Hippocampal formation (tissue), 2 donors: ENCODE measurements at places on chromosomes 4 and X.

GRCh38 chr4:25531272-25531671 lies 124.4 kb upstream of the SLC34A2 start:
- DNase-seq: no peak

DNA sequence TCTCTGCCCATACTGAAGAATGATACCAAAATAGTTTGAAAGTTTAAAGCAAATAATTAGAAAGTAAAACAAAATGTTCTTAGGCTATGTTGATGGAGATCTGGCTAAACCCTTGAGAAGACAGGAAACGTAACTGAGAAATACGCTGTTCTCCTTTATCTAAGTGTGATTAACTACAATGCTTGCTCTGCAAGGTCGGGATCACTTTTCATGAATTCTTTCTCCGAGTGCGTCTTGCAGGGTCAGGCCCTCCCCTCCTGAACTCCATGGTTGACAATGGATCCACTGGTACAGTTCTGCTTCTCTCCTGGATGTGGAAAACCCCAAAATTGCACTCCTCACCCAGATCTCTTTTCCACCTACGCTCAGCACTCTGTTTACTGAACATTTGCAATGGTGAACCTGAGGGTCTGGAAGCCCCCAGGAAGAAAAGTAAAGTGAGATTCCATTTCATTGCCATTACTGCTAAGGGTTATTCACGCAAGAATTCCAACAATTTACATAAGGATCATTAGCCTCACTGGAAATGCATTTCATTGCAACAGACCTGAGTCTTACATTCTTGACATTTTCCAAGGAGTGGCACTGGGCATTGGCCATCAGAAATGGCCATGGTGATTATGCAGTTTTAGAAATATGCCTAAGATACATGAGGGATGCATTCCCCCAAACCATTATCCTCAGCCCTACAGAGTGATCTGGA lies 24.6 kb upstream of the WWC2 start:
- no peak for DNase-seq

- no peak for DNase-seq
Measured at GRCh38 chrX:46152756-46153155, 392.5 kb downstream of the ZNF674 start.

GRCh38 chr4:183544109-183544508 lies 39.3 kb downstream of the ING2 start:
- no peak for DNase-seq

DNA sequence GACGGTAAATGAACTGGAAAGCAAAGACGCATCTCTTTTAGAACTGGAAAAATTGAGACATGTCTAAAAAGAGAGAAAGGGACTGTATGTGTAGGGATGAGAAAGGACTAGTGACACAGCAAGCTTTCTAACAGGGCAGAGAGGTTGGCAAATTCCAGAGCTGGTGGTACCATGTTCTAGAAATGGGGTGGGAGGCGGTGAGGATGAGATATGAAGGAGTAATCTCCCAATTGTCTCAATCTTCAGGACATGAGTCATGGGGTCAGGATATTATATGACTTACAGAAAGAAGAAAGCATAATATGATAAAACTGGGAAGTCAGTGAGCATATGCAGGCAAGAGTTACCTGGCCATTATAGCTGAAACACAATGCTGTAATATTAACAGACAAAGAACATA lies 14.2 kb downstream of the TAB3 start:
- no peak for DNase-seq

DNA sequence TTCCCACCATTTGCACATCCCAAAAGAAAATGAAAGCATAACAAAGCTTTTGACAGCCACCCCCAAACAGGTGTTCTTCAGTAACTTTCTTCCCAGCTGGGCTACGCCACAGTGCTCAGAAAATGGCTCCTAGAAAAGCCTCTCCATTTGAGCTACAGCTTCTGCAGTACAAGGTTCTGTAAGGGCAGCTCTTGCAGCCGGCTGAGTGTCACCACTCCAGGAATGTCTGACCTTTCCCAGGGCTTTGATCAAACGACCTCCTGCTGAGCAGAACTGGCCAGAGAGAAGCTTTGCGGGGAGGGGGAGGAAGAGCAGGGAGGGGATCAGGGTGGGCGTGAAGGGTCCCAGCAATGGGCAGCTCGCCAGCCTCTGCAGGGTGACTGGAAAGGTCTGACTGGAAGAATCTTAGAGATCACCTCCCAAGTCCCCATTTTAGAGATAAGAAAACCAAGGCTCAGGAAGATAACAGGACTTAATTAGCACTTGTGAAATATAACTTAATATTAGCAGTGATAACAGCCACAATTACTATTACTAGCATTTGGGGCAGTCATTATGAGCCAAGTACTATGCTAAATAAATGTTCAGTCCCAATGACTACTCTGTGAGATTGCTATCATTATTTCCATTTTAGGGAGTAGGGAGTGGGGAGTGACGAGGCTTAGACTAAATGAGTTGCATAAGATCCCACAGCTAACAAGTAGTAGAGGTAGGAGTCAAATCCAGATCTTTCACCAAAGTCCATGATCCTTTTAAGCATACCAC lies 51.1 kb downstream of the LEF1 start:
- DNase-seq: no peak

- no peak for DNase-seq
Measured at GRCh38 chr4:124067046-124067445, 645.5 kb downstream of the ANKRD50 start.

GRCh38 chrX:39161611-39162255 lies 360.5 kb downstream of the MID1IP1 start:
- DNase-seq: no peak

DNA sequence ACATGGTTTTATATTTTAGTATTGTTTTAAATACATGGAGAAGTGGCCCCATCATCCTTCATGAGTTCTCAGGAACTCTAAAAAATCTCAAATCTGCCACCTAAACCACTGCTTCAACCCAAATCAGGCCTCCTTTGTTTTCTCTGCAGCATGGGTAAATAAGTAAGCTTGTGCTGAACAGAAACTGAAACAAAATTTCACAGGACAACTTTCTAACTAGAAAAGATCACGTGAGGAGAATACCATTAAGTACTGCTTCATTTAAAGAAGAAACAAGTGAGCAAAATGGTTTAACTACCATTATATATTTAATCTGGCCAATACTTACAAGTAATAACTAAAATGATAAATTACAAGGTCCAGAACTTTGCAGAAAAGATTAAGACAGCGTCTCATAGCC lies 2.5 kb downstream of the ARAP2 start:
- peak; percentile 73 for DNase-seq

DNA sequence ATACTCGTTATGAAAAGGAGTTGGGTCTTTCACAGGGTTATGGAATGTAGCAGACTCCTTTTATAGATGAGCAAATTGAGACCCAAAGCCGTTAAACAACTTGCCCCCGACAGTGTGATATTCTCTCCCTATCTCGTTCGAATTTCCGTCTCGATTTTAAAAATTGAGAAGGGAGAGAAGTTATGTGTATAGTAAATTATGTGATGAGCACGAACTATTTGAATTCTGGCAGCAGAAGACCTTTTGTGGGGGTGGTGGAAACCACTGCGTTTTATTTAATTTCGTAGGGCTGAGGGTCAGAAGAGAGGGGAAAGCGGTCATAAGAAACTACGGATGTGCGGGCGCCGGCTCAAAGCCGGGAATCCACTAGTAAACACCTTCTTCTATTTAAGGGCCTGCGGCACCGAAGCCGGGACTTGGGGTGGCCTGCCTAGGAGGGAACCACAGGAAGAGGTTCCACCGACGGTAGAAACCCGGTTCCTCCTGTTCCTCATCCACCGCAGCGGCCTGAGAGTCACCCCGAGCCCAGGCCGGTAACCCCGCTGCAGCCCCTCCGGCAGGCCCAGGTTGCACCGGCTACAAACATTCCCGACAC lies 1.5 kb upstream of the DDX3X start:
- peak; percentile 18 for DNase-seq

DNA sequence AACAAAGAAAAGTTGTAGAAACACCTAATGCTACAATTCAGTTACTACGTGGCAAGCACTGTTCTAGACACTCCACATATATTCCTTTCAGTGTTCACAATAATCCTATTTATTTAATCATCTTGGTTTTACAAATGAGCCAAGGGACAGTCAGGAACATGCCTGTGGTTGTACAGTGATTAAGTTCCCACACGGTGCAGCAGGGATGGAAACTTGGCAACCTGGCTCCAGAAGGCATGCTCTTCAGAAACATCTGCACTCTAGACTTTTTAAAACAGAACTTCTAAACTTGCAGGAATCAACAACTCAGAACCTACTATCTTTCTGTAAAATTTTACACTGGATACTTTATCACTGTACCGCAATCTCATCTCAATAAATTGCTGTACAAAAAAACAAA lies 32.1 kb downstream of the TAPT1 start:
- DNase-seq: no peak

GRCh38 chr4:112492321-112492720 lies 23.7 kb downstream of the NEUROG2 start:
- DNase-seq: no peak

GRCh38 chr4:80967346-80967745 lies 63.2 kb upstream of the BMP3 start:
- DNase-seq: no peak

GRCh38 chrX:132609362-132609848 lies 120.6 kb upstream of the MBNL3 start:
- DNase-seq: no peak

DNA sequence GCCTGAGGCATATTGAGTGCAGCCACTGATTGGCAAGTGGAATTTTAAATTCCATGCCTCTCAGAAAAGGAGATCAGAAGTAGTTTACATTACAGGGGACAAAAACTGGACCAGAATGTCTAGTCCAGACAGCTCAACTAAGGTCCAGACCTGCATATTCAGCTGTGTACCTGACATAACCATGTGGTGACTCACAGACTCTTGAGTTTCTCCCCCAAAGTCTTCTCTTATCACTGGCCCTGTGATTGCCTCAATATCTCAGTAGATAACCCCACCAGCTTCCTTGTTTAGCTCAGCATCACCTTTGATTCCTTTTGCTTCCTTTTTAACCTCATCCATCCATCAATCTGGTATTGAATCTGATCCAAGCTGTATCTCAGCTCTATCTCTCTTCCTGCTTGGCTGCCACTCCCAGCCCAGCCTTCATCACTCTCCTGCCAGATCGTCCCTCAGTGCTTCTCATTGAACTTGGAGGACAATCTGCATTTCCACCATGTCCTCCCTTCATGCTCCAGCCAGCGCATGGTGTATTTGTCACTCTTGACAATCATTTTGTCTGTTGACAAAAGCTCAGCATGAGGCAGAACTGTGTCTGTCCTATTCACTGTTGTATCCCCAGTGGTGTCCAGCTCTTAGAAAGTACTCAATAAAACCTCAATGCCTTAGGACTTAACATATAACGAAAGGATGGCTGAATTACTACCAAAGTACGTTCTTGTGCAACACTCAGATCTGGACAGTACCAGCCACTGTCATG lies 27.8 kb upstream of the SLC2A9 start:
- no peak for DNase-seq

GRCh38 chr4:26787461-26788340 lies 72.9 kb upstream of the STIM2 start:
- no peak for DNase-seq

DNA sequence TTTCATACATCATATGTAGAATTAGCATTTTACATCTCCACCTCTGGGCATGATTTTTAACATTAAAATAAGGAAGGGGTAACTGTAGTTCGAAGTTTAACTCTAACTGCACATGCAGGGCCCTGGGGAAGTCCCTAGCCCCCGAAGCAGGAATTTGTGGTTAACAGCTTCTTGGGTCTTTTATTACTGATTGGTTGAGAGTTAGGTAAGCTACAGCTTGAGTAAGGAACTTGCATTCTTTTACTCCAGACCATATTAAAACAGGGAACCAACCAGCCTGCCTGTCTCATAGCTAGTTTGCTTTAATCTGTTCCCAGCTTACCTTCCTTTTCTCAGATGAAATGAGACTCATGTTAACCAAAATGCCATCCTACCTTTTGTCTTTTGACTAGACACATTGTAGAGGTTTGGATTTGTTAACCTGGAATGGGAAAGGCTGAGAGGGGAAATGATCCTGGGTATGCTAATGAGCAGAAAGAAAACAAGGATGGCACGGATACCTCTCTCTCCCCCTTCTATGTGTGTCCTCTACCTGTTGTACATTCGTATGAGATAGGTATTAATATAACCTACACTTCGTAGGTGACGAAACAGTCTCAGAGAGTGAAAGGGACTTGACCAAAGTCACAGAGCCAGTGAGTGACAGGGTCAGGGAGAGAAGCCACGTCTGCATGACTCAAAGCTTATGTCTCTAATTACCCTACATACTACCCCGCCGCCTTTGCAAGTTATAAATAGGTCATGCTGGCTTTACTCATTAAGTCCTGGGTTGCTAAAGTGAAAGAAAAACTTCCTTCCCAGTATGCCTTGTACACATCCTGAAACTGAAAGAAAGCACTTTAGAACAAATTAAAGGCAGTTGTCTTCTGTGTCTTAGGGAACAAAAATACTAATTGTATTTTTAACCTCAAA lies 119.5 kb upstream of the AFF2 start:
- DNase-seq: no peak

GRCh38 chrX:102708900-102709299 lies 3.3 kb upstream of the GPRASP2 start:
- DNase-seq: no peak

GRCh38 chrX:89034679-89035078 lies 287.7 kb downstream of the CPXCR1 start:
- no peak for DNase-seq

DNA sequence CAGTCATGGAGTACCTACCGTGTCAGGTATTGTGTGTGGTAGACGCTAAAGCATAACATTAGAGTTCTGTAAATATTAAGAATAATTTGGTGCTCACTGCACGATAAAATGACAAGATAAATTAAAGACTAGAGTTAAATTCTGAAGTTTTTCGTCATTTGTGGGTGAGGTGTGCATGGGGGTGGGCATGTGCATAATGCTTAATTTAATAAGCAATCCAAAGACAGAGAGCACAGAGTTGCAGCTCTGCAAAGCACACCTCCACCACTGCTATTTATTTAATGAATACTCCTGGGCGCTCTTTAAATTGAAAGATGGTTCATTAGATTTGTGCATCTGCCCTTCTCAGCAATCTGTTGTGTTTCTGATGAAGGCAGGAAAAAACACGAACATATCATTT lies 62.6 kb downstream of the GATB start:
- DNase-seq: no peak

DNA sequence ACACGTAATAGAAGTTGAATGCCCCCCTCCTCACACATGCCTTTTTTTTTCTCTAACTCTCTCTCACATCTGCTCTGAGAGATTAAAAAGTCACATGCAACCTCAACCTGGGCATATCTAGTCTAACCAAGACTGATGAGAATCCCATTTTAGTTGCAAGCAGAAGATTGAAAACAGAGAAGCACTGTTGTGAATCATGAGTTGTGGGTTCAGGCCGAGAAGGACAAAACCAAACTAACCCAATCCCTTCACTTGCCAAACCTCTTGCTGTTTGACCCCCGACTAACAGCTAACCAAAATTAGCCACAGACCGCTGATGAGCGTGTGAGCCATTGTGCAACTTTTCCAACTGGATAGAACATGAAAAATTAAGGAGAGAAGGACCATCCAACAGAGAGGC lies 31.8 kb downstream of the CXCL1 start:
- DNase-seq: no peak

DNA sequence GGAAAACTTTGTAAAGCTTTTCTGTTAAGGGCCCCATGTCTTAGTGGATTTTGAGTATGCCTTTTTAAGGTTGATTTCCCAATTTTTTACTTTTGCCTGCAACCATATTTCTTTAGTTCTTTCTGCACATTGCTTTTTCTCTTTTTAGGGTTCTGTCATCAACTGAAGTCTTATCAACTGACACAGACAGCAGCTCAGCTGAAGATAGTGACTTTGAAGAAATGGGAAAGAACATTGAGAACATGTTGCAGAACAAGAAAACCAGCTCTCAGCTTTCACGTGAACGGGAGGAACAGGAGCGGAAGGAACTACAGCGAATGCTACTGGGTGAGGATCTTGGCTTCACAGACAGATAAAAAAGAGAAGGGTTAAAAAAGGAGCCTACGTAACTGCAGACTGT lies 27.8 kb downstream of the TAF1 start:
- DNase-seq: no peak
